Stimulated activated CD8-positive, alpha-beta memory T cell treated with anti-CD3 and anti-CD28 coated beads, Interleukin-2, amount 100 ng/mL, for 1 hour (primary cell): ENCODE measurements at places on chromosomes 16 and 17.

DNA sequence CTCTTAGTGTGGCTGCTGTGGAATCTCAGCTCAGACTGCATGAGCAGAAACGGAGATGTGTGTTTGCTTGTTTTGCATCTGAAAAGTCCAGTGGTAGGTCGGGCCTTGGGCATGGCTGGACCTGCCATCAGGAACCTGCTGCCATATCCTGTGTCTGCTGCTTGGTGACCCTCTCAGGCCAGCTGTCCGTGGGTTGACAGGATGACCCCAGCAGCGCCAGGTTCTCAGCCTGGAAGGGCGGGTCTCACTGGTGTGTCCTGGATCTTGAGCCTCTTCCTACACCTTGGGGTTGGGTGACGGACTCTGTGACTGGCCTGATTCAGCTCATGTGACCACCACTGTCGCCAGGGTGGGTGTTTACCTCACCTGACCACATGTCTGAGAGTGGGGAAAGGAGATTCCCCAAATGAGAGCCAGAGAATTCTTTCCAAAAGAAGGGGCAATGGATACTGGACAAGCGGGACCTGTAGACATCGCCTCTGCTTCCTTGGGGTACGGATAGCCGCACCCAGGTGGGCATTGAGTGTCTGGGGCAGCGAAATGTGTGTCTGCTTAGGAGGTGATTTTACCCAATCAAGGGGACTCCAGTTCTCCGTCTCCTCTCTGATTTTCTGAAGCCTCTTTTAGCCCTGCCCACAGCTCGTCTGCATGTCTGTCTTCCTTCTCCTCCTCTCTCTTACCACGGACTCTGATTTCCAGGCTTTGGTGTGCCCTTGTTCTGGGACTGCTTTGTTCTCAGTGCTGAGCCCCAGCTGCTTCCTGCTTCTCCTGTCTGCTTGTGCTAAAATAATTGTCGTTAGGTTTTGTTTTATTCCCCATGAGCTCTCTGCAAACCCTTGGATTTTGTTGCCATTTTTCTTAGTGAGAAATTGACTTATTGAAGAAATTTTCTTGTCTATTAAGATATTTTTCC lies 399.7 kb downstream of the CPPED1 start:
- no peak for DNase-seq

- DNase-seq: no peak
These were observed 4.6 kb downstream of the SLC25A10 start for GRCh38 chr17:81716674-81716996.

DNA sequence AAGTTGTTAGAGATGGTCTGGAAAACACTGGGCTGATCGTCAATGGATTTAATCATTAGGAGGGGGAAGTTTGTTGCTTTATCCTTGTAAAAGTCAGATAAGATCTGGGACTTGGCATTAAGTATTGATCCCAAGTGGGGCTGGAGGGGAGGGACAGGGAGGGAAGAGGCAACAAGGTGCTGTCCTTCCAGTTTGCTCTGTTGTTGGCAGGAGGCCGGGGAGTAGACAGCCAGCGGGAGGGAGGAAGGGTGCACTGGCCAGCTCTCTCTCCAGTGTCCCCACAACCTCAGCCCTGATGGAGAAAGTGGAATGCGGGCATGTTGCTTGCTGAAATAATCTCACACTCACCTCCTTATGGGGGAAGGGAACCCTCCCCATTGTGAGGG lies 210.2 kb downstream of the CCDC182 start:
- DNase-seq: no peak

DNA sequence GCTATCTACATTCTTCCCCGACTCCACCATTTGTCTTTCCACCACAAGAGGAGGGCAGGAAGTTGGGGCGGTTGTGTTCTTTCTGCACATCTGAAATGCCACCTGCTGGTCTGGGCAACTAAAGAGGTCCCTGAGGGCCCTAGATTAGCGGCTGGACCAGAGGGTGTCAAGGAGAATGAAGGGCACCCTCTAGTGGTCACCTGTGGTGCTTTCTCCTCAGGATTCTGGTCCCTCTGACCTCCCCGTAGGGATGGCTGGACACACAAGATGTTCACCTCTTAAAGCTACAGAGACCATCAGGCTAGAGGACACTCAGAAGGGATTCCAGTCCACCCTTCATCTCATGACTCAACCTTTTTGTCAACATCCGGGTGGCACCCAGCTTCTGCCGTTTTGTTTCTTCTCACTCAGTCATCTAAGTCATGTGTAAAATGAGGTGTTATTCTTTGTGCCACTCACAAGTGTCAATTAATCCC lies 2.9 kb upstream of the SCIMP start:
- peak; percentile 34 for DNase-seq

DNA sequence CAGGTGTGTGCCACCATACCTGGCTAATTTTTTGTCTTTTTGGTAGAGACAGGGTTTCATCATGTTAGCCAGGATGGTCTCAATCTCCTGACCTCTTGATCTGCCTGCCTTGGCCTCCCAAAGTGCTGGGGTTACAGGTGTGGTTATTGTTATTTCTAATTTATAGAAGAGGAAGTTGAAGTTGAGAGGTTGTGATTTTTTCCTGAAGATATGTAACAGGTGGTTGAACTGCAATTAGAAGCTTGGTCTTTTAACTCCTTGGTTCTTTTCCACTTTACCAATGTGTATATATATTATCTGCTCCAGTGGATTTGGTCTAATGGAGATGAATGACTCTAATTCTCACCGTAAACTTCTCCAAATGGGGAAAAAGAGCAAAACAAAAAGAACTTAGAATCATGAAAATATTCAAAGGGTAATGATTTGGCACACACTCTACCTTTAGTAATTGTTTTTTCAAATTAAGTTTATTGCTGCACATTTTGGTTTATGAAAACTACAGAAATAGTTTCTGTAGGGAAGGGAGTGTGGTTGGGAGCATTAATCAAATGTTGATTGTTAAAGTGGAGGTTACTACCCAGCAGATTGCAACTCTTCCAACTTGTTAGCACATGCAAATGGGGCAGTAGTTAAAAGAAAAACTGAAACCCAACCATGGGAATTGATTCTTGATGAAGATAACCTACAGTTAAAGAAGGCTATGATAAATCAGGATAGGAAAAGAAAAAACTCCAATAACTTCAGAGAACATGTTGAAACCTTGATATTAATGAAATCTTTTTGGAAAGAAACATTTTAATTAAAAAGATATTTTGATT lies 1.8 kb upstream of the KRT10 start:
- no peak for DNase-seq

DNA sequence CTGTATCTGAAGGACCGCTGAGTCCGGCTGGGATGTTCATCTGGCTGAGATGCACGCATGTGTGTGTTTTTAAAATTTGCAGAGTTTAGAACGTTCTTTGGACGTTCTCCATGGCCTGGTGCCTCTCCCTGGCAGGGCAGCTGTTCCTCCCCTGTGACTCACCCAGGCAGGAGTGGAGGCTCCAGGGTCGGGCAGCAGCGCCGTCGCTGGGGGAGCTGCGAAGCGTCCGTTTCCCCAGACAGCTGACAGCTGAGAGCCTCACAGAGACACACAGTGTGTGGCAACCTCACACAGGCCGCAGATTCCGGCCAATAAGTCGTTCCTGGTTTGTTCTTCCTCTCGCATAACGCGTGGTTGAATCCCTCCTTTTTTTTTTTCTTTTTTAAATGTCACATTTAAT lies 80.6 kb downstream of the OR1D5 start:
- no peak for DNase-seq

GRCh38 chr17:61533797-61534196 lies 57.2 kb downstream of the NACA2 start:
- DNase-seq: no peak

DNA sequence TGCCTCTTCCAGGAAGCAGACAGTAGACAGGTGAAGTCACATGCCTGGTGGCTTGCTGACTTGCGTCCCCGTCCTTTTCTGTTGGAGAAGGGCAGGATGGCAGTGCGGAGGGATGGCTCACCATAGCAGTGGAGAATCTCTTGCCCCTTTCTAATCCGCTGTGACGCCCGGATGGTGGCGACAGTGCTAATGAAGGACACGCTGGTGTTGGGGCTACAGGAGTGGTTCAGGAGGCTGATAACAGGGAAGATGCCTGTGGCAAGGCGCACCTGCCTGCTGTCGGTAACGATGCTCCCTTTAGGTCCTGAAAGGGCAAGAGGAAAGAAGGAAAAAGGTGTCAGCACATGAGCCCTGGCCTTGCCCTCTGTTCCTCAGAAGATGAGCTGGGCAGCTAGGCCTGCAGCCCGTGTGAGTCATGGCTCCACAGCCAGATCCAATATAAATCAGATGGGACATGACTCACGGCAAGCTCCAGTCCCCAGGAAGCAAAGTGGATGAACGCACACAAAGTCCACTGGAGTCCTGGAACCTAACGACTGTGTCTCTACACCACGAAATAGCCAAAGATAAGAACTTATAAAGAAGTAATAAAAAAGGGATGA lies 25.5 kb downstream of the SERPINF1 start:
- DNase-seq: no peak

- no peak for DNase-seq
These were observed 178.9 kb downstream of the C16orf95 start for GRCh38 chr16:87138316-87138715.

DNA sequence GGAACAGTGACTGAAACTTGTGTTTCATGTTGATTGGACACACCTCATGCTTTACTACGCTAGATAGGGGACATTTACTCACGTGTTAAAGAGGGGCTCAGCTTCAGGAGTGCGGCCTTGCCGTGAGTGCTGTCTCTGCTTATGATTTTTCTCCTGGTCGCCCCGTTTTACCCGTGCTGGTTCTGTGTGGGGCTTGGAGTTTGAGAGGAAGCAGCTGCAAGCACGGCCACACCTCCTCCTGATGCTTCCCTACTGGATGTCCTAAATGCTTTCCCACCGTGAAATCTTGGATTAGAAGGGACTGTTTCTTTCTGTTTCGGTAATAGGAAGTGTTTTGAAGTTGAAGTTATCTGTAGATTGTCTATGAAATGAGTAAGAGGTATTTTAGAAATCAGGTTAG lies 54.0 kb upstream of the ZNF750 start:
- no peak for DNase-seq

DNA sequence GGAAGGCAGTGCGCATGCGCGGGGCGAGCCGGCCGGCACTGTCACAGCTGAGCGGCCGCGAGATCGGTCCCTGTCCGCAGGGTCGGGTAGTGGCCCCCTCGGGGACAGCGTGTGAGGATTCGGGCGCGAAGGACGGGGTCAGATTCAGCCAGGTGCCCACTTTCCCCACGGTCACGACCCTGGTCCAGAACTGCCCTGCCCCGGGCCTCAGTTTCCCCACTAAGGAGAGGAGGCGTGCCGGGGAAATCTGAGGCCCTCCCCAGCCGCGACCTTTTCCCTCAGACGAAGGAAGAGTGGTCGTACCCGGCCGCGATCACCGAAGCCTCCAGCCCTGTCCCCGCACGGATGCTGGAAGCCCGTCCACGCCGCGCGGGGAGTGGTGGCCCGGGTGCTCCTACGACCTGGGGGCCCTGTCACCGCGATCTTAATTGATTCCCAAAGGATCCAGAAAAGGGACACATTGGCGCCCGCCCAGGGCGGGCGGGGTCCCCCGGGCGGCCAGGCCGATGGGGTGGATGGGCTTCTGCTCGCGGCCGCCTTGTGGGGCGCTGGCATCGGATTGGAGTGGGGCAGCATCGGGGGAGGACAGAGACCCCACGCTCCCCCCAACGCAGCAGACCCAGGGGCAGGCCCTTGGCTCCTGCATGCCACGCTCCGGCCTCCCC lies 57.7 kb downstream of the SRL start:
- no peak for DNase-seq

- DNase-seq: no peak
These were observed 137.5 kb upstream of the EEF2KMT start for GRCh38 chr16:5235119-5235518.

GRCh38 chr16:22743401-22743800 lies 70.6 kb upstream of the HS3ST2 start:
- no peak for DNase-seq

DNA sequence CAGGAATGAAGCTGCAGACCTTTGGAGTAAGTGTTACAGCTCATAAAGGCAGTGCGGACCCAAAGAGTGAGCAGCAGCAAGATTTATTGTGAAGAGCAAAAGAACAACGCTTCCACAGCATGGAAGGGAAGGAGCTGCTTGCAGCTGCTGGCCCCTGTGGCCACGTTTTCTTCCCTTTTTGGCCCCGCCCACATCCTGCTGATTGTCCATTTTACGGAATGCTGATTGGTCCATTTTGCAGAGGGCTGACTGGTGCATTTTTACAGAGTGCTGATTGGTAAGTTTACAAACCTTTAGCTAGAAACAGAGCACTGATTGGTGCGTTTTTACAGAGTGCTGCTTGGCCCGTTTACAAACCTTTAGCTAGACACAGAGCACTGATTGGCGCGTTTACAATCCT lies 841.5 kb downstream of the CDH11 start:
- DNase-seq: no peak

DNA sequence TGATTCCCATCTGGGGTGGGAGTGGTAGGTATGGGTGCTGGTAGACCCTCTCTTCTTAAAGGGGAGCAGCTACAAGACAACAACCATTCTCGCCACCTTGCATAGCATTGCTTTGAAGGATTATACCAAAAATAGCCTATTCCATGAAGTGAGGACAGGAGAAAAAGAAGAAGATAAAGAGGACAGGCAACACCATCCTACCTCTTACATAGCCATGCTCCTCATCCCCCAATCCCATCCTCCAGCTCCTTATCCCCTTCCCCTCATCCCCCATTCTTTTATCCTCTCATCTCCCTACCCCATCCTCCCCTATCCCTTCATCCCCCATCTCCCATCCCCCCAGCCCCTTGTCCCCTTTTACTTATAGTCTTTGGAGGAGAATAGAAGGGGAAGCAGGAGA lies 29.1 kb downstream of the CCDC182 start:
- no peak for DNase-seq

- DNase-seq: no peak
These were observed 19.7 kb upstream of the GUCY2D start for GRCh38 chr17:7982666-7983065.

DNA sequence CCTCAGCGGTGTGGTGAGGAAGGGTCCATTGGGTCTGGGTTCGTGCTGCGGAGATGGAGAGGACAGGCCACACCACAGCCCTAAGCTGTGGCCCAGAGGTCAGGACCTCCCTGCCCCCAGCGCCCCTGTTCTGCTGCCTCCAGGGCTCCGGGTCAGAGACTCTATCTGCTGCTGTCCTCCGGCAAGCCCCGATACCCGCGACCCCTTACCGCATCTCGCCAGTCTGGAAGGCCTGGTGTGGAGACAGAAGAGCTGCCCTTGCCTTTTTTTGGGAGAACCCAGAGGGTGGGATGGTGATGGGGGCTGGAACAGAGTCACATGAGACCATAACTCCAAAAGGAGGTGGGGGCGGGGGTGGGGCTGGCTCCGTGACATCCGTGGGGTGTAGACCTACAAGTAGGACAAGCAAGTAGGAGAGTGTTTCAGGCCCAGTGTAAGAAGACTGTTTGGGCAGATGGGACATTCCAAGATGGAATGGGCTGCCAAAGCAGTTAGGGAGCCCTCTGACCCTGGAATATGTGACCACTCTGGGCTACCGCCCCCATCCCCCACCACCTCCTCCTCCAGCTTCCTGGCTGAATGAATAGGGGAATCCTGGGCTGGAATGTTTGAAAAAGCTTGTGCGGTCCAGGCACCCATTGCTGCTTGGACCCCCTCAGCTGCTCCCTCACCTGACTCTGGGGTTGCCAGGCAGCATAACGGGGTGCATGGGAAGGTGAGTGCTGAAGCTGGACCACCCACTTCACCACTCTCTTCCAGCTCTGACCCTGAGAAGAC lies 1.4 kb downstream of the XYLT2 start:
- DNase-seq: no peak

GRCh38 chr17:80769936-80770625 lies 221.6 kb upstream of the CHMP6 start:
- no peak for DNase-seq

GRCh38 chr16:24731722-24732419 lies 2.4 kb downstream of the TNRC6A start:
- no peak for DNase-seq

GRCh38 chr17:1482680-1483079 lies 9.8 kb downstream of the MYO1C start:
- no peak for DNase-seq

- DNase-seq: no peak
These were observed 5.0 kb upstream of the CCL4L2 start for GRCh38 chr17:36205637-36206485.
